CD4-positive, alpha-beta T cell treated with Interleukin-10 for 1 hour (primary cell): ENCODE measurements at places on chromosomes 5 and 9.

- no peak for DNase-seq
These were observed 54.9 kb downstream of the RAD23B start for GRCh38 chr9:107337676-107338590.

- DNase-seq = no peak
These were observed 66.1 kb upstream of the ANKRD55 start for GRCh38 chr5:56299212-56299611.

DNA sequence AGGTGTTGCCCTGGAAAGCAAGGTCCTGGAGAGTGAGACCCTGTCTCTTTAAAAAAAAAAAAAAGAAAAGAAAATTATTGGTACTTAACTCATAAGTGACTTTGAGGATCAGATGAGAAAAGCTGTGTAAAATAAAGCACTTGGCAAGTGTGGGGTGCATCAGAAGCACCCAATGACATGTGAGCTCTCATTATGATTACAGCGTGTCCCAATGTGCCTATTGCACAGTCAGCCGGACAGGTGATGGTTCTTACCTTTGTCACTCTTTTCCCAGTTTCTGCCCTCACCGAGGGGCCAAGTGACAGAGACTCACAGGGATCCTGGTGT is 40.4 kb upstream of the IL17B start:
- no peak for DNase-seq

- no peak for DNase-seq
These were observed 197.5 kb upstream of the DAB2 start for GRCh38 chr5:39622281-39622680.

DNA sequence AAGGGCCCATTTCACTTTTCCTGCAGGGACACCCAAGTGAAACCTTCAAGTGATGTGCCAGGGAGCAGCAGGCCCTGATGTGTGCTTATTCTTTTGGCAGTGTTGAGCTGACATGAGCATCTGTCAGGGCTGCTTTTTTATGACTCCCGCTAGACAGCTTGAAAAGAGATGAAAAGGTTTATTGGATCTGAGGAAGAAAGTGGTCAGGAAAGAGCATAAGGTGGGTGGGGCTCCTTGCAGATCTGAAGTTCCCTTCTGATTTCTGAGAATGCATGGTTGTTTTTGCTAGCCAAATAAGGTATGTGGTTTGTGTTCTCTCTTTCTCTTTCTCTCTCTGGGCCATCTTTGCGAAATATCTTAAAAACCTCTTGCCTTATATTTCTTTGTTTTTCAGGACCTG is 316.1 kb downstream of the DMRT2 start:
- DNase-seq = peak; percentile 43

DNA sequence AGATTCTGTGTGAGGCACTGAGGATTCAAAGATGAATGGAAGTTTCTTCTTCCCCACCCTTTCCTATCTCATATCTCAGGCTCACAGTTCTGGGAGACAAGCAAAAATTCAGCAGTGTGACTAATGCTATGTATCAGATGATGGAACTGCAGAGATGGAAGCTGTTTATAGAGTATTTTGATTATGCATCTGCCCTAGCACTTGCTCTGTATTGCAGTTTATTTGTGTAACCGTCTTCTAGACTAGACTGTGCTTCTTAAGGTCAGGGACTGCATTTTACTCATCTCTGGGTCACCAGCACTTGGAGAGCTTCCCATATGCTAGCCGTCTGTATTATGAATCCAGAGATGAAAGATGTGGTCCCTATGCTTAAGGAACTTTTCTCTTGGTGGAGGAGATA is 12.6 kb downstream of the CAVIN4 start:
- no peak for DNase-seq

- DNase-seq = no peak
These were observed 96.3 kb downstream of the GLDC start for GRCh38 chr9:6549106-6549800.

DNA sequence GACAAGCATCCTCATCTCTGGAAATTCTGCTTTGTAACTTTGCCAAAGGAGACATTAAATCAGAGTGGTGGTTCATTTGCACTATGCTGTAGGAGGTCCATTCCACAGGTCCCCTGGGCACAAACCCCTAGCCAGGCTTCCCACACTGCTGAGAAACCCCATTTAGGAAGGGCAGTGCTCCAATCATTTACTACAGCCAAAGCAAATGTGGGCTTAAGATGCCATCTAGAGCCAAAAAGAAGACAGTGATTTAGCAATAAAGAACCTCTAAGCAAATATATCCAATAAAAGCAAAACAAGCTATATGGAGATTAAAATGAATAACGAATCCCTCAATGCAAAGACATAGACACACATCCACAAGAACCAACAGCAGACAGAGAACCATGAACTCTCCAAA is 129.0 kb upstream of the ALDH1B1 start:
- no peak for DNase-seq

DNA sequence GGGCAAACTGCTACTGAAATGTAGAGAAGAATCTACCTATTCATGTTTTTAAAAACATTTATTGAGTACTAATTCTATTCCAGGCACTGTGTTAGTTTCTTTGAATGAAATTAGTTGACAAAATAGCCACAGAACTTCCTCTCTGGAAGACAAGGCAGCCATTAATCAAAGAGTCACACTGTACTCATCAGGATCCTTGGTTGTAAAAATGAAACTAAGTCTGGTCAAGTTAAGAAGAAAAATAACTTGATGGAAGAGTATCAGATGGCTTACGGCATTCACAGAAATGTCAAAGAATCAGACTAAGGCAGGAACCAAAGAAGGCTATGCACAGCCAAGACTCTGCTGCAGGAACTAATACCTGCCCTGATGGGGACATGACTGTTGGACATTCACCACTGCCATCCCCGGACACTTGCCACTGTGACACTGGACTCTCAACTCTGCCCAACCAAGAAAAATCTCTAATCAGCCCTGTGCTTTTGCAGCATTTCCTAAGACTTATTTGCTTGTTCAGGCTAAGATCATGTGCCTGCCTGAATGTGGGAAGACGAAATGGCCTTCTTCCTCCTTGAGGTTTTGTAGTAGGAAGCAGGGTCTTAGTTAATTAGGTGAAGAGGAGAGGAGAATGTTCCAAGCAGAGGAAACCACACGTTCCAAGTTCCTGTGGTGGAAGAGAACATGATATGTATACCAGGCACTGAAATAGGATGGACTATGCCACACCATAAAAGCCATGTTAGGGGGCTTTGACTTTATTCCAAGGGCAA is 23.3 kb upstream of the NDUFB6 start:
- no peak for DNase-seq

- DNase-seq = no peak
These were observed 256.9 kb upstream of the PCSK5 start for GRCh38 chr9:75633451-75634057.

- no peak for DNase-seq
These were observed 32.4 kb downstream of the MYO10 start for GRCh38 chr5:16903480-16904300.

GRCh38 chr5:77751328-77752023 is 24.7 kb downstream of the TBCA start:
- no peak for DNase-seq

- no peak for DNase-seq
These were observed 40.6 kb downstream of the UBAP1 start for GRCh38 chr9:34219421-34219820.

- DNase-seq = no peak
These were observed 214.7 kb downstream of the MAST4 start for GRCh38 chr5:66810848-66811261.

DNA sequence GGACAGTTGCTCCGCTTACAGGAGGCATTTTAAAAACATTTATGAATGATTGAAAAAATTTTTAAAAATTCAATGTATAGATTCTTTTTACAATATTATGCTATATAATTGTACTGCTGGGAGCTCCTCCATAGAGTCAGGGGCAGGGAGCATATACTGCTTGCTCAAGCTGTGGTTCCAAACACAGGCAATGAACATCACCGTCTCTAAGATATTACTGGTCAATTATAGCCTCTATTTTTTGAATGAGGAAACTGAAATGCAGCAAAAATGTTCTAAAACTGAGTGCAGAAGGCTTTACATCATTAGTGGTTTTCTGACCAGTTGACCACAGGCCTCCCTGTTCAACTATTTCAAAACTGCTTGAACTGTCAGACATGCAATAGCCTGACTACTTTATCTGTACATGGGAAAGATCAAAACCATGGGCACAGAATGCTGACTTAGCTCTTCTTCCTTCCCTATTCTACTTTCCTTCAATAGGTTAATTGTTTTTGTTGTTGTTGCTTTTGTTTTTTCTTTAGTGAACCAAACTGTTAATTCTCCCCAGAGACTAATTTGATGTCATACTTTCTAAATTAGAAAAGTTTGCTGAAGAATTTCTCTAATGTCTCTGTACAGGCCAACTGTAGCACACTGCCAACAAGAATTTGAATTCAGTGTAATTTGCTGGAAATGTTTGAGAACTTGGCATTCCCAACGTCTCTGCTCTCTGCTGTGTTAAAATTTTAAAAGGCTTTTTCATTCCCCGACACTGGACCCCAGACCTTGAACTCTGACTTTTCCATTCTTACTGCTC is 107.6 kb upstream of the MPDZ start:
- no peak for DNase-seq

GRCh38 chr5:174801798-174802197 is 77.4 kb downstream of the MSX2 start:
- no peak for DNase-seq

- DNase-seq = no peak
These were observed 250.3 kb downstream of the DMAC1 start for GRCh38 chr9:7549249-7549648.

GRCh38 chr9:124758061-124758460 is 13.1 kb downstream of the NR6A1 start:
- no peak for DNase-seq

- no peak for DNase-seq
These were observed 13.0 kb downstream of the PPP6C start for GRCh38 chr9:125176636-125177035.

GRCh38 chr9:106287091-106287631 is 575.8 kb upstream of the ZNF462 start:
- no peak for DNase-seq

DNA sequence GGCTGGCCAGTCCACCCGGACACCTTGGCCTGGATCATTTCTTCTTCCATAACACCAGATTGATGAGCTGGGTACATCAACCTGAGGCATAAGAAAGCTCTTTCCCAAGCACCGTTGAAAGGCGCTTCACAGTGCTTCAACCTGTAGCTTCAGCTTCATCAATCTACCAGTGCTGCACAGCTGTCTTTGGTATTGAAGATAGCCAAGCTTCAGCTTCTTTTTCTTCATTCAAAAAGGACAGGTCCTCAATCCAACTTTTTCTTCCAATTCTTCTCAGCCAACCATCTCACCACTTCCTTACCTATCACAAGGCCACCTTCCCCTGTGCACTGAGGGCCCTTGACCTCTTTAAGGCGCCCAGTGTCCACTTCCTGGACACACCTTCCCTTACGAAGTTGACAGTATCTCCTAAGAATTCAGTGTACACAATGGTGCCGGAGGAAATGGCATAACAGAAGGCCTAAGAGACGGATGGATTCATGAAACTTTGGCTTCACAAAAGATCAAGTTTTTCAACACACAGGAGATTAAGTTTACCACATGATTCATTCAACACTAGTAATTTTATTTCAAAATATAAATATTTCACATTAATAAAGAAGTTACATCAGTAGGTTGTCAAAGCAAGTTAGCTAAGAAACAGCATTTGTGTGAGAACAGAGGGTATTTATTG is 1.4 kb upstream of the CTNNAL1 start:
- DNase-seq = no peak

GRCh38 chr9:91555132-91555531 is 131.5 kb upstream of the NFIL3 start:
- DNase-seq = no peak

DNA sequence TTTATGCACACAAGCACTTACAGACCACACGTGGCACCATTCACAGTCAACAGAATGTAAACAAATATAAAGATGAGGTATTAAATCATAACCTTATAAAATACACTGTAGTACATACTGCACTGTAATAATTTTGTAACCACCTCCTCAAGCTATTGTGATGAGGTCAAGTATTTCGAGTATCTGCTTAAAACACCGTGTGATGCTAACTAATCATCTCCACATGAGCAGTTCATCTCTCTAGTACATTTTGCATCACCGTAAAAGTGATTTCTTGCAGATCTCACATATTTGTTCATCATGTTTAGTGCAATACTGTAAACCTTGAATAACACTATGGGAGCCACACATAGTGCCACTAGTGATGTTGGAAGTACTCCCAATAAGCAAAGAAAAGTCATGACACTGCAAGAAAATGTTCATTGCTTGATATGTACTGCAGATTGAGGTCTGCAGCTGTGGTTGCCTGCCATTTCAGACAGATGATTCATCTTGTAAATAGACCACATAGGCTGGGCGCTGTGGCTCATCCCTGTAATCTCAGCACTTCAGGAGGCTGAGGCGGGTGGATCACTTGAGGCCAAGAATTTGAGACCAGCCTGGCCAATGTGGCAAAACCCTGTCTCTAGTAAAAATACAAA is 44.3 kb downstream of the FOXB2 start:
- DNase-seq = no peak

DNA sequence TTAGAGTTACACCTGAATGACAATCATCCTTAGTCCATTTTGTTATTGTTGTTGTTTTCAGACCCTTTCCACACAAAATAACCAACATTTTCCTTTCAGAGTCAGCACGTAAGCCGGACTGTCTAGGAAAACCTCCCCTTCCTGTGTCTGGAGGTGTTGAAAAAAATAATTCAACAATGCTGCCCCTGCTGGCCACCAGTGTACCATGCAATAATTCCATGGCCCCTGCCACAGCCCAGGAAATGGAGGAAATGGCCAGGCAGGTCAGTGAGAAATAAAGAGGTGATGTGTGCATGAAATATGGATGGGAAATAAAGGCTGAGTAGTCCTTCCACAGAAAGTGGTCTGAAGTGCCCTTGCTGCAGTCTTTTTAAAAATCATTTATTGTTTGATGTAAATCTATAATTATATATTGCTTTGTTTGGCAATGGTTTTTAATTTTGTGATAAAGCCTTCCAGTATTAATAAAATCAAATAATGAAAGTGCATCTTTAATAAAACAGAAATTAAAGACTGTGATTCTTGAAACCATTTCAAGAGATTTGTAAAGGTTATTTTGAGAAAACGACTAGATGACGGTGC is 152.8 kb upstream of the PAPPA start:
- no peak for DNase-seq

- no peak for DNase-seq
These were observed 37.3 kb downstream of the MRPL36 start for GRCh38 chr5:1762121-1762882.

- DNase-seq = peak; percentile 6
These were observed 194.6 kb downstream of the OLFM1 start for GRCh38 chr9:135281791-135282737.

GRCh38 chr5:128470663-128471062 is 67.4 kb downstream of the FBN2 start:
- no peak for DNase-seq

DNA sequence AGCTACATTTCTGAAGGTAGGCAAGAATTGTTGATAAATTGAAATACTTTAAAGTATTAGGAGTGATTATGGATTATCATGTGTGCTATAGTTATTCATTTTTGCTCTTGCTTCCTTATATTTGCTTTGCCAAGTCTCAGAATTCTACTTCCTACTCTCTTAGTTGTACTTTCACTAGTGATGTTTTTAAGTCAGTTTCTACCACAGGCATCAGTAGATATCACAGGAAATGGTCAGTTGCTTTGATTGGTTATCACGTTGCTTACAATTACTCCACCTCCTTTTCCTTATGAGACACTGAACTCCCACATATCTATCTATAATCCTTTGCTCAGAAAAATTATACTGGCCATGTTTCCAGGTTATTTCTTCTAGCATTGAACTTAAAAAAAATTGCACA is 472.8 kb downstream of the DMRTA1 start:
- DNase-seq = no peak

GRCh38 chr5:173246511-173246910 is 11.5 kb upstream of the NKX2-5 start:
- no peak for DNase-seq

- DNase-seq = peak; percentile 71
These were observed 193.1 kb upstream of the PTGER4 start for GRCh38 chr5:40486437-40487275.
